ENCODE measurements at places on chromosomes 2 and 18.

DNA sequence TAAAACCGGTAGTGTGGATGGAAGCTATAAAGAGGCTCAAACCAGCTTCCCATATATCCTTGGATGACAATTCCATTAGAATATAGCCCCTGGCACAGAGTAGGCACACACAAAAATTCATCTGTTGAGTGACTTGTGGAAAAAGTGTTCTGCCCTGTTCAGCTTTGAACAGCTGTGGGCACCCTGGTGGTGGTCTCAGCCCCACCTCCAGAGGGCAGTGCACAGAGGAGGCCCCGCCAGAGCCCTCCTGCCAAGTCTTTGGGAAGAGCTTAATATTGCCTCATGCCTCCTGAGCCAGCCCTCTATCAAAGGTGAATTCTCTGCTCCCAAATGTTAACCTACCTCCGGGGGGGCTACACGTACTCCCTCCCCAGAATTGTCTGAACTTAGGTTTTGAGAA is 30.4 kb downstream of the EPAS1 start:
- no peak for DNase-seq

- DNase-seq = no peak
Observed at GRCh38 chr2:201881741-201882140, 75.4 kb downstream of the CDK15 start.

GRCh38 chr2:219429958-219430606 is 4.6 kb upstream of the SPEG start:
- DNase-seq = no peak

GRCh38 chr18:5914016-5914415 is 18.7 kb upstream of the TMEM200C start:
- no peak for DNase-seq

DNA sequence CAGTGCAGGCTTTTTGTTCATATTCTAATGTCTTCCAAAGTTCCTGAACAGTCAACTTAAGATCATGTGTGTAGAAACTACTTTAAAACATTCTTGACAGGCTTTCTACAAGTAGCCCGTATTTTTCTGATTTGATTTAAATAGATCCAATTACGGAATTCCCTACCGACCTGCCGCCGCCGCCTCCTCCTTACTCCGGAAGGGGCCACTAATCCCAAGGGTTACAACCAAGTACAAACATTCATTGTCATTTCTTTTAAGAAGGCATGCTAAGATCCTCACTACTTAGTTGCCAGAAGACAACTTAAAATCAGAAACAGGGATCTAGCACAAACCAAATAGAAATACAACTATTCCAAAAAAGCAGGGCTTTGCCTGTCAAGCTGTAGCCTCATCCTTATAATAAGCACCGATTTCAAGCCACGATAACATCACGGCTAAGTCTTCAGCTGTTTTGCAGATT is 784 bp downstream of the WDR33 start:
- no peak for DNase-seq

GRCh38 chr2:45922577-45922988 is 271.1 kb downstream of the PRKCE start:
- DNase-seq = no peak

- DNase-seq = peak; percentile 75
Observed at GRCh38 chr2:181466661-181467576, 9.7 kb downstream of the ITGA4 start.

Measured in omental fat pad (tissue), 4 donors.